ENCODE measurements at places on chromosomes 1 and 21. TPM values are rescaled to one million over a fixed set of nuclear protein-coding genes. Genes with fewer than 3 reads are reported as not detected.

GBP1 gene
- 18.5 TPM for polyA plus RNA-seq

- no peak for DNase-seq
These were observed 64.3 kb downstream of the HMCN1 start for GRCh38 chr1:185798505-185798904.

DNA sequence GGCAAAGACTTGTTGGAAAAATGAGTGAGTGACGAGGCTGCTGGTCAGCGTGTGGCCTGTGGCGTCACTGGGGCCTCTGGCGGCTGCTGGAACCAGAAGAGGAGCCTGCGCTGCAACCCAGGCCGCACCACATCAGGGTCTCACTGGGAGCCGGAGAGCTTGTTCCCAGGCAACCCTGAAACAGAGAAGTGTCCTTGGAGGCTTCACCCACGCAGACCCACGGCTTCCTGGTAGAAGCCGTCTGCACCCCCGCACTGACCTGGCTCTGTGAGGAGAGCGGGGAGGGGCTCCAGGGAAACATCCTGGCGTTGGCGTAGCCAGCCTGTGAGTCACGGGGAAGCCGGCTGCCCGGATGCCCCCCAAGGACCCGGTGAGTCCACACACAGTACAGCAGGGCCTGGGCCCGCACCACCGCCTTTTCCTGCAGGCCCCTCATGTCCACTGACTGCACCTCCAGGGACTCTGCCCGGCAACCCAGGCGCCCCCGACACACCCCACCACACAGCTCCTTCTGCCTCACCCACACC, 57.4 kb downstream of the COL6A1 start:
- no peak for DNase-seq

DNA sequence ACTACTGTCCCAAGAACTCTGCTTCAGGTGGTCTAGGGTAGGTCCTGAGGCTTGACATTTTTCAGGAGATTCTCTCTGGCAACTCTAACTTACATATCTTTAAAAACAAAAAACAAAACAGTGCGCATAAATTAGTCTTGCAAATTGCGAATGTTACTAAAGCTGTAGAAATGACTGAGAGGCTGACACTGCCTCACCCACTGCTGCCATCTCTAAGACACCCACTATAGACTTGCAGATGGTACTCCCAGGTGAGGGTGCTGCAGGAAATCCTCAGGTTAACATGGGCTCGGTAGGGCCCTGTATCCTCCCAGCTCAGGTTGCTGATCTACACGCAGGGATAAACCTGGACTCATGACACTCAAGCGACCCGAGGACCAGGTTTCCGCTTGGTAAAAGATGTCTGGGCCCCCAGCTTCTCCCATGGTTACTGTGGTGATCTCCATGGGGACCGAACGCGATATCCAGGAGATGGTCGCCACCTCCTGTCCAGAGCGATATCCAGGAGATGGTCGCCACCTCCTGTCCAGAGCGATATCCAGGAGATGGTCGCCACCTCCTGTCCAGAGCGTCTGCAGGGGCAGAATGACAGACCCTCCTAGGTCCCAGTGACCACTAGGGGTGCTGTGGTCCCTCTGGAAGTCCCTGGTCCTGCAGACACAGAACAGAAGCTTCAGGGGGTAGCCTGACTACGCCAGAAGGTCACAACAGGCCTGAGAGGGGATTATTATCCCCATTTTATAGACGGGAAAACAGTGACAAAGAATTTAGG, 16.2 kb upstream of the LY9 start:
- DNase-seq = no peak

GRCh38 chr21:44329086-44329889, 9.9 kb downstream of the CFAP410 start:
- DNase-seq = no peak

DNA sequence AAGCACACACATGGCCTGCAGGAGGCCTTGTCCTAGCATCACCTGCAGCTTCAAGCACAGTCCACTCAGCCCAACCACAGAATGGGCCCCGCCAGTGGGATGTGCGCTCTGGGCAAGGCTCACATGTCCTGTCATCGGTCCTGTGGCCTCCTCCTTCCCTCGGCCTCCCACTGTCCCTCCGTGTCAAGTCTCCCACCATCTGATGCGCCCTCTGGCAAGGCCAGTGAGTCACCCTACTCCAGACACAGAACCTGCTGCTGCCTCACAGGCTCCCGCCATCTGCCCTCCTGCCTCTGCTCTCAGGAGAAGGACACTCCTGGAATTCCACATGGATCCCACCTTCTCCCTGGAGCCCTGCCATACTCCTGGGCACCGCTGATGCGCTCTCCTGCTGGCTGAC, 14.2 kb downstream of the KCNAB2 start:
- DNase-seq = no peak

- no peak for DNase-seq
These were observed 12.5 kb upstream of the KPRP start for GRCh38 chr1:152745289-152745704.

CFAP45 gene
- polyA plus RNA-seq = 3.8 TPM

GRCh38 chr1:67571901-67572593, 113.0 kb upstream of the GADD45A start:
- DNase-seq = no peak

DNA sequence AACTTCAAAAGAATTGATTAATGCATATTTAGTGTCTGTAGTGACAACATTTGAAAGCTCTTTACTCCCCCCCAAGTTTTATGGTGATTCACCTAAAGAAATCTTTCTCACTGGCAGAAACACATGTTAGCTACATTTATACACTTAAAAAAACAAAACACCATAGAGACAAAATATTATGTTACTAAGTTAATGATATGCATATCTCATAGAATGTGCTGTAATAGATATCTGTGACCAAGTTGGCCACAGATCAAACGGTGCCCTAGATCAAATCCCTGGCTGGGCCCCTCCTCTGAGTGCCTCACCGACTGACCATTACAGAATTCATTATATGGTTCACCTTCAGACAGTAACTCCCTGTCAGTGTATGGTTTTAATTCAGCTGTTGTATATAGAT, 322.1 kb upstream of the LYPLAL1 start:
- no peak for DNase-seq

AMY2B gene
- polyA plus RNA-seq = 75.7 TPM

- no peak for DNase-seq
These were observed 40.5 kb downstream of the S100B start for GRCh38 chr21:46564391-46564790.
